ENCODE measurements at places on chromosomes 7 and 10.
A peak's percentile ranks its signal among the peaks of the same experiment; 100 is the strongest.

DNA sequence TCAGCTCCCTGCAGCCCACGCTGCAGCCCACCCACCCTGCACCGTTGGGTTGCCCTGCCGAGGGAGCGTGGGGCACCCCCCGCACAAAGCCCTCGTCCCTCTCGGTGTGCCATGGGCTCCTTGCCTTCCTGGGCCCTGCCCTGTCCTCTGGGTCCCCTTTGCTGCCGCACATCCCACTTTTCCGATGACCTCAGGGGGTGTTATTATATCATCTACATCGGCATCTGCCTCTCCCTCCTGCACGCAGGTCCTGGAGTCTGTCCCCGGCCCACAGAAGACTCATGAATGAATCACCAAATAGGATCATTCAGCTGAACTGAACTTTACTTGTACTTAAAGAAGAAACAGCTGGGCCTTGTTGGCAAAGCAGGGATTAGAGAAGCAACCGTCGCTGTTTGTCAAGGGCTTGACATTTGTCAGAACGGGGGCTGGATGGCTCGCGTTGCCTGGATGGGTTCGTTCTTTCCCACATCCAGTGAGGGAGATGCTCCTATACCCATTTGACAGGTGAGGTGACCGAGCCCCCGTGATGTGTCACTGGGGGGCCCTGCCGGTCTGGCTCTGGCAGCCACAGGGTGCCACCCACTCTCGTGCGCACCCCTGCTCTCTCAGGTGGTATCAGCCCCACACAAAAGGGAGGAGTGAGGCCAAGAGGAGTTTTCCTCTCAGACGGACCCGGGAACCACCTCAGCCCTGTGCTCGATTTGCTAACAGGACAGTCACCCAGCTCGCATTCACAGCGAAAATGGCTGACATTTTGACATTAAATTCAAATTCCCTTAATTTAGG, 58.6 kb upstream of the EBF3 start:
- DNase-seq = peak; percentile 30

GRCh38 chr7:119232091-119232490, 1007.6 kb downstream of the ANKRD7 start:
- no peak for DNase-seq

- no peak for DNase-seq
Observed at GRCh38 chr10:3548702-3549101, 236.3 kb downstream of the KLF6 start.

DNA sequence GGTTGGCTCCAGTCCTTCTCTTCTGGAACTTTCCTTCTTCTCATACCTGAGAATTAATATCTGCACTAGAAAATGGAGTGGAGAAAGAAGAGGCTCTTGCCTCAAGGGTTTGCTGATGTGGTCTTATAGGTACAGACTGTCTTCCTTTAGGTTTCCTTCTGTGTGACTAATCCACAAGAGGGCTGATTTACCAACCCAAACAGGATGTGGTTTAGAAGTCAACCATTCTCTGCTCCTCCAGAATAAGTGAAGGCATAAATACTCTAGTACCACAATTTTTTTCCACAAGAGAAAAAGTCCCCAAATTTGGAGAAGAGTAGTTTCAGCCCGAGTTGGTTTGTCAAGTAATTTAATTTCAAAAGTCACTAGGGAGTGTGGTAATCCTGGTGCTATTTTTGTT, 85.8 kb downstream of the NRP1 start:
- DNase-seq = no peak

GRCh38 chr10:78465431-78465830, 431.8 kb downstream of the RPS24 start:
- DNase-seq = no peak

GRCh38 chr10:79069325-79070080, 737 bp downstream of the ZMIZ1 start:
- no peak for DNase-seq

DNA sequence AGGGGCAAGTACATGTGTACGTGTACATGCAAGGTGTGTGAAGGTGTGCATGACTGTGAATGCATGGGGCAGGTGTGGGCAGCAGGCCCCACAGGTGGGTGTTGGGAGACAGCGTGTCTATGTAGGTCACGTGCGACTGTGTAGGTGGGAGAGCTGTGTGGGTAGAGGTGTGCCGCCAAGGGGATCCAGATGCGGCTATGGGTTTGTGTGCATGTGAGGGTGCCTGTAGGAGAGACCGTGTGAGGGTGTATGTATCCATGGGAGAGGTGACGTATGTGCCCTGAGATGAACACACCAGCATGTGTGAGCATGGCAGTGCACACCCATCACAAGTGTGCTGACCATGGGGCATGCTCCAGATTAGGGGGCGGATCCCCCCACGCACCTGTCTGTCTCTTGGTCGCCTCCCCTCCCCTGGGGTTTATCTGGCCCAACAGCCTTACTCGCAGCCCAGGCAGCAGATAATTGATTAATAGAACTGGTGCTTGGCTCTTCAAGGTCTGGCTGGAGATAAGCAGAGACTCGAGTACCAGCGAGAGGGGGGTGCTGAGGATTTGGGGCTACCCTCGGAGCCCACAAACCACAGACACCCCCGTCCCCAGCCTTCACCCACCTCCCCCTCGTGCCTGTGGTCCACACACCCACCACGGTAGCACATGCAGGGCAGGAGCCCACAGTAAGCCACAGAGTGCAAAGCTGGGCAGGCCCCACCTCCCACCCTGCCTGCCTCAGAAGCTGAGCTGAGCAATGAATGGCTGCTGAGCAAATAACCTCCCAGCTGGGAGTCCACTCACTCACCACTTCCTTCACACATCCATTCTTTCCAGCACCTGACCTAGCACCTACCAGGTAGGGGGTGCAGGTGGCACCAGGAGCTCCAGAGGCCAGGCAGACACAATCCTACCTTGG, 41.4 kb upstream of the ZMIZ1 start:
- DNase-seq = no peak

- no peak for DNase-seq
Observed at GRCh38 chr10:105949721-105950120, 1214.8 kb downstream of the SORCS1 start.

- no peak for DNase-seq
Observed at GRCh38 chr10:118243907-118244306, 98.2 kb downstream of the FAM204A start.
